Epithelial cell of umbilical artery (primary cell): ENCODE measurements at places on chromosomes 12 and 14. TPM values are rescaled to one million over a fixed set of nuclear protein-coding genes. Genes with fewer than 3 reads are reported as not detected.

SERPINA10 gene
- total RNA-seq: not detected in 2 replicates

LRRC10 gene
- not detected in 2 replicates for total RNA-seq

TTC6 gene
- under 0.01 TPM in 1 of 2 replicates, not detected in the other for total RNA-seq

FNTB gene
- total RNA-seq: 6.8 and 10.0 TPM in 2 replicates

ACVRL1 gene
- 1,152 and 1,206 TPM in 2 replicates for total RNA-seq

C12orf50 gene
- total RNA-seq: not detected in 2 replicates

ANKRD9 gene
- 18.5 and 22.8 TPM in 2 replicates for total RNA-seq

EMC9 gene
- total RNA-seq: 30.5 and 34.3 TPM in 2 replicates

STAB2 gene
- total RNA-seq: not detected in 2 replicates
